Fibroblast of skin of back (primary cell): ENCODE measurements at places on chromosomes 11 and 22.

GRCh38 chr11:2519862-2520735, 75.3 kb downstream of the KCNQ1 start:
- DNase-seq = no peak

GRCh38 chr11:60703374-60703773, 4.0 kb downstream of the MS4A8 start:
- no peak for DNase-seq

GRCh38 chr22:44719586-44720368, 17.8 kb downstream of the PRR5 start:
- DNase-seq = no peak

GRCh38 chr11:11267312-11267711, 85.7 kb downstream of the CSNK2A3 start:
- no peak for DNase-seq

GRCh38 chr11:83801799-83802198, 515.6 kb upstream of the CCDC90B start:
- DNase-seq = no peak

DNA sequence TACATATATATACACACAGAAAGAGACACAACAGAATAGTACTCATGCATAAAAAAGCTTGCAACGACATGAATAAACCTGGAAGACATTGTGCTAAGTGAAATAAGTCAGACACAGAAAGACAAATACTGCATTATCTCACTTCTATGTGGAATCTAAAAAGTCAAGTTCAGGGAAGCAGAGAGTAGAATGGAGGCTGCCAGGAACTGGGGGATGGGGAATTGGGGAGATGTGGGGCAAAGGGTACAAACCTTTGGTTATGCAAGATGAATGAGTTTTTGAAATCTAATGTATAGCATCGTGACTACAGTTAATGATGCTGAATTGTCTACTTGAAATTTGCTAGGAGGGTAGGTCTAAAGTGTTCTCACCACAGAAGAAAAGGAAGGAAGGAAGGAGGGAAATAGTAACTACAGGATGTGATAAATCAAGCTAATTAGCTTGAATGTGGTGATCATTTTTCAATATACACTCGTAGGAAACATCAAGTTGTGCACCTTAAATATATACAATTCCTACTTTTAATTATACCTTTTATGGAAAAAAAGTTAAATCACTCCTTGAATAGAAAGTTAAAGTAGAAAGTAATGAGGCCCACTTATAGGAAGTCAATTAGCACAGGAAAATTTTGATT, 33.8 kb downstream of the MMP13 start:
- DNase-seq = no peak

DNA sequence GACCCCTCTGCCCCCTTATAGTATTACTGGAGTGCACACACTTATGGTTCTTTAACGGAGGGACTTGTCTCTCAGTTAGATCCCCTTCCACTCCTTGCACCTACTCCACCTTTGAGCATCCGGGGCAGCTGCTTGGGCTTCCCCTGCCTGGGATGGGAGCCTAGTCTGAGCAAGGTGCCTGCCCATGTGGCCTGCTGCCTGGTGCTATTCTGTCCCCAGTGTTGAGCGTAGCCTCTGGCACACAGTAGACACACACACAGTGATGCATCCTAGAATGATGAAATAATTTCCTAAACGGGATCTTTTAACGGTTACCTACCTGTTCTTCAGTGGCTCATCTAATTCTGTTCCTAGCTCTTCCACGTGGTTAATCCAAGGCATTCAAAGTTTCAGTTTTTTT, 22.4 kb downstream of the PPFIA1 start:
- DNase-seq = no peak

DNA sequence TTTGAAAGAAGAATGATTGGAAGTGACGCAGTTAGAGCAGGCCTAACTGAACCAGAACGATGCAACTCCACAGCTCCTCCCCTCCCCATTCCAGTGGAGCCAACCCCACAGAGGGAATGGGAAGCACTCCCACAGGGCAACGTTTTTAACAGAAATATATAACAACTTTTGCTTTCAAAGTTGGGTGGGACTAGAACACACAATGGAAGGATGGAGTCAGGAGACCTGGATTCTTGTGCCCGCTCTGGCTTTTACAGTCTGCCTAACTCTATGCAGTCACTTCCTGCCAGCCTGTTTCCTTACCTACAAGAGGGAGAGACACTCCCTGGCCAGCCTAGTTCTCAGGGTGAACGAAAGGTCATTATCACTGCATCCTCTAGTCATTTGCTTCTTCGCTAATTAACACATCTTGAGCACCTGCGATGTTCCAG, 75.5 kb downstream of the PACSIN2 start:
- peak; percentile 28 for DNase-seq

DNA sequence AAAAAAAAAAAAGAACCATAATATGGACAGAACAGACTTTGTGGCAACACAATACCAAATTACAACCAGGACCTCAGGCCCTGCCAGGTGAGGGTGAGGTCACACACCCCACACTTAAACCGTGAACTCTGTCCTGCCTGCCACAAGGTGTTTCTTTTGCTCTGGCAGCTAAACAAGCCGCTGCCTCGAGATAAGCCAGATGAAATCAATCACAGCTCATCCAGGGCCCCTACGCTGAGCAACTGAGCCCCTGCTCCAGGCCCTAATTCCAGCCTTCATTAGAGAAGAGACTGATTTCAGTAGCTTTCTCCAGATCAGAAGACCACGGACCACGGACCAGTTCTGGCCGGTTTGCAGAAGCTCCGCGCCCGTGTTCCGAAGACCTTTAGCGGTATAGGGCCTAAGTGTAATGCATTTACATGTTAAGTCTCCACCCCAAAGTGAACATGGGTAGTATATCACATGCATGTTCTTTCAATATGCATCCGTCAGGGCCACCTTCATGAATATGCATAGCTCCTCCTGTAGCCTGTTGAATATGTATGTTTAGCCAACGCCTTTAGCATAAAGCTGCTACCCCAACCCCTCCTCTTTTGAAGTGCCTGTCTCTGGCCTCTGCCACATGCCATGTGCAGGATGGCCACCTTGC, 14.8 kb upstream of the RAC2 start:
- no peak for DNase-seq

- DNase-seq = no peak
These were observed 404.1 kb downstream of the TBC1D22A start for GRCh38 chr22:47166446-47167016.

DNA sequence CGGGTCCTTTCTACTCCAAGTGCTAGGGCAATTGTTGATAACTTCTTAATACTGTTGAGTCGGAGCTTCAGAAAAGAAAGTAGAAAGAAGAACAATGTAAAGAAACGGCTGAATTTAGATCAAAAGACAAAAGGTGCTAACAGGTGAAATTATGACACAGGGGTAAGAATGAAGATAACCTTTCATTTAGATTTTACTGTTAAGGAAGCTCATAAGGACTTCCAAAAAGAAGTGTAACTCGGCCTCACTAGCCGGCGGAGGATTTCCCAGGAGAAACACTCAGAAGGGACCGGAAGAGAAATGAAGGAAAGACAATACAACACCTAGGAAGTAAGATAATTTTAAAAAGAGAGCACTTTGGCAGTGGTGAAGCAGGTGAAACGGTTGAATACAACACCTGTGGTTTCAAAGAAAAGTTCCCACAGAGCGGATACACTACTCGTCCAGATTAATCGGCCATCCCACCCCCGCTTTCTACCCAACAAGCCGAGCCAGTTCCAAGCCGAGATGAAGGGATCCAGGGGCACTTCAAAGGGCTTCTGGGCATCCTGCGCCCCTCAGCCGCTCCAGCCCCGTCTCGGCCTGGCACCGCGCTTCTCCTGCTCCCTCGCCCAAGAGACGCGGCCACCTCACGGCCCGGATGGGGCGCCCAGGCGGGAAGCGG, 737 bp downstream of the PPP2R1B start:
- no peak for DNase-seq

DNA sequence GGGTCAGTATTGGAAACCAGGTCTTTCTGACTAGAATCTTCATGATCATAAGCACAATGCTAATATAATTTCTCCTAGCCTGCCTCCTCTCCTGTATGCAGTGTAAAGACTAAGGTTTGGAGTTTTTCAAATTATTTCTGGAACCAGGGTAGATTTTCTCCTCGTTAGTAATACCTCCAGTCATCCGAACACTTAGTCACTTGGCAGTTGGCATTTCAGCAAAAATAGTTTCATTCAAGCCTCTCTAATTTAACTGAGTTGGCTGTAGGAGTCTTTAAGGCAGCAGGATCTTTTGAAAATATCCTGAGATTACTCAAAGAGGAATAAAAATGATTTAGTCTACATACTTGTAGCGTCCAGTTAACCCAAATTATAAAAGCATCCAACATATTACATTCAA, 6.3 kb downstream of the TYR start:
- DNase-seq = no peak

DNA sequence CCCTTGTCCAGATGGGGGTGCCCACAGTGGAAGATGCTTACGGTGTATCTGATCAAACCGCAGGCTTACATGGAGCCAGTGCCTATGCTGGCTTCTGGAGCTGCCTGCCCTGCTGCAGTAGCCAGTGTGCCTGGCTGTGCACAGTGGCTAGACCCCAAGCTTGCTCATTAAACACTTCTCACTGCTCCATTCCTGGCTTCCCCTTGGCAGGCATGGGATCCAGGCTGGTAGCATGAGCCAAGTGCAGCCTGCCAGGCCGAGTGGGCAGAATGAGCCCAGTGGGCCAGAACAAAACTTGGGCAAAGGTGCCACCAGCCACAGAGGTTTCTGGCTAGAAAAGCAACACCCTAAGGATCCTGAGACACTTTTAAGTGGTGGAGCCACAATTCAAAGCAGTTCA, 55.4 kb upstream of the B3GNT6 start:
- DNase-seq = no peak

- no peak for DNase-seq
These were observed 172.0 kb upstream of the MTMR2 start for GRCh38 chr11:96095884-96096303.

- DNase-seq = no peak
These were observed 12.9 kb downstream of the NEAT1 start for GRCh38 chr11:65435411-65435931.

DNA sequence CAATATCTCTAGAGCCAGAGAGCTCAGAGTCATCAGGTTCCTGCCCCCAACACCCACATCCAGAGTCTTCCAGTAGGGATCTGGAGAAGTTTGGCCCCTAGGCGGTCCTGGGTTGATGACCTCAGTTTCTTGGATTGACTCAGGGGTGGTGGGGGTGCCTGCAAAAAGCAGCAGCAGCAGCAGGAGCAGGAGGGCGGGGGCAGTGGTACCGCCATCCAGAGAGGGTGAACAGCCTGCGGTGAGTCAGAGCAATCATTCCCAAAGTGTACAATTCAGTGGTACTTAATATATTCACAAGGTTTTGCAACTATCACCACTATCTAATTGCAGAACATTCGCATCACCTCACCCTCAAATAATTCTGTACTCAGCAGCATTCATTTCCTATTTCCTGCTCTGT, 9.9 kb upstream of the SEC14L3 start:
- peak; percentile 17 for DNase-seq

- no peak for DNase-seq
These were observed 27.4 kb upstream of the IPO7 start for GRCh38 chr11:9357041-9357440.

GRCh38 chr11:3186166-3186953, 21.2 kb upstream of the OSBPL5 start:
- no peak for DNase-seq

DNA sequence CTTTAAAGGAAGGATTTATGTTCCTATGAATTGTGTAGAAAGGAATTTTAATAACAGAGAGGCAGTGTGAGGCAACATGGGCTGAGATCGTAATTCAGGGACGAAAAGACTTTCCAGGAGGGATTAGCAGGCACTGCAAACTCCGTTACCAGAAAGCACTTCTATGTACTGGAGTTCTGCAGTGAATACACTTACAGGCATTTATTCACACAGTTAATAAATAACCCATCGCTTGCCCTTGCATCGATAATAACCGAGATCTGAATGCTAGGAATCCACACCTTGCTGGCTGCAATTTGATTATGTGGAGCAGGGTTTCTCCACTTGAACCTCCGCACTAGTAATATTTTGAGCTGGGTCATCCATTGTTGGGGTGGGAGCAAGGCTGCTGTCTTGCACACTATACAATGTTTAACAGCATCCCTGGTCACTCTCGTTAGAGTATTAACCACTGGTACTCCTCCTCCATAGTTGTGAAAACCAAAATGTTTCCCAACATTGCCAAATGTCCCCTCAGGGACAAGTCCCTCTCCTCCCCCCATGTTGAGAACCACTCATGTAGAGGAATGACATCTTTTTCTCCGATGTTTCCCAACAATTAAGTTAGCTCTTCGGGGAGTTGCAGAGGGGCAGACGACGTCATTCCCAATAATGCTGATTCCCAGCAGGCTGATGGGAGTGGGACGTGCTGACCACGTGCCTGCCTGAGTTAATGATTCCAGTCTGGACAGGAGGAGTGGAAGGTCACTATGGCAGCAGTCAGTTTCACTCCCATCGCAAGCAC, 99.5 kb downstream of the SNX19 start:
- DNase-seq = no peak

- DNase-seq = no peak
These were observed 82.3 kb downstream of the PTPRJ start for GRCh38 chr11:48062649-48063048.

DNA sequence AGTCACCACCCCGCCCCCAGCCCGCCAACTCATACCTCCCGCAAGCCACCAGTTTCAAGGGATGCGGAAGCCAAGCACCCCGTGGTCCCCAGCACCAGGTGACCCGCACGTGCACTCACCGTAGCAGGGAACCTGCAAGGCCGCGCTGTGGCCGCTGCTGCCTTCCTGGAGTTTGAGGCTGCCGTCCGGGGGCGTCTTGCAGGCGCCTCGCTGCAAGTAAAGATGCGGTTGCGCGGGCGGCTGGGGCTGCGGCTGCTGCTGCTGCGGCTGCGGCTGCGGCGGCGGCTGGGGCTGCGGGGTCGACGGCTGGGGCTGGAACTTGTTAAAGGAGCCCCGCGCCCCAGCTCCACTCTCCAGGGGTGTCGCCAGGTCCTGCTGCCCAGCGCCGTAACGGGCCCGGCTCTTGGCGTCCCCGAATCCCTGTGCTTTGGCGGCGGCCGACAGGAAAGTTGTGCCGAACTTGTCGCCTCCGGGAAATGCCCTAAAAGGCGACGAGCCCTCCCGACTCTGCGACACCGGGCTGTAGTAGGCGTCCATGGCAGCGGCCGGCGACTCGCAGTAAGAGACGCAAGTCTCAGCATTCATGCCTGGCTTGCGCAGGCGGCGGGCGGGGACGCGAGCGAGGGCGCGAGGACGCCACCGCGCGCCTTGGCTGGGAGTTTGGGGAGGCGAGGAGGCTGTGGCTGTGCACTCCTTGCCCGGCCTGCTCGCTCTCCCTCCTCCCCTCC, at the start of gene ALX4:
TSS of gene ALX4 (minus strand) at position 662 of the 728 bp plus-strand sequence. CDS start at position 585, 77 bp downstream.
- DNase-seq = peak; percentile 81

DNA sequence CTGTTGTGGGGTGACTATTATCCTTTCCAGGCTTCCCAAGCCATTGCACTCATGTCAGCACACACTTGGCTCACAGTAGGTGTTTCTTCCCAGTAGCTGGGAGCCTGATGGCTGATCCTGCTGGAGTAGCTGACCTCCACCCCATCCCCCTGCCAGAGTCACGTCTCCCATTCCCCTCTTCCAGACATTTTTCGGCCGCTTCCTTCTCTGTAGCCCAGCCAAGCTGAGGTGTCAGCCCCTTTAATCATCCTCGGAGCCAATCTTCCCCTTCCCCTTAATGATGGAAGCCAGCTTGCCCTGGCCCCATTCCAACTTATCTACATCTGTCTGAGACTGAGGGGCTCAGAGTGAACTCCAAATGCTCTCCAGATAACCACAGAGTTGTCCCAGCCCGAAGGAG, 550.7 kb downstream of the MN1 start:
- no peak for DNase-seq

- peak; percentile 57 for DNase-seq
These were observed 8.0 kb downstream of the MPEG1 start for GRCh38 chr11:59204746-59205145.
